Fibroblast of gingiva (primary cell): ENCODE measurements at places on chromosomes 1 and 21.
A peak's percentile ranks its signal among the peaks of the same experiment; 100 is the strongest.

GRCh38 chr1:9426291-9426711, 113.0 kb upstream of the SLC25A33 start:
- DNase-seq = no peak

DNA sequence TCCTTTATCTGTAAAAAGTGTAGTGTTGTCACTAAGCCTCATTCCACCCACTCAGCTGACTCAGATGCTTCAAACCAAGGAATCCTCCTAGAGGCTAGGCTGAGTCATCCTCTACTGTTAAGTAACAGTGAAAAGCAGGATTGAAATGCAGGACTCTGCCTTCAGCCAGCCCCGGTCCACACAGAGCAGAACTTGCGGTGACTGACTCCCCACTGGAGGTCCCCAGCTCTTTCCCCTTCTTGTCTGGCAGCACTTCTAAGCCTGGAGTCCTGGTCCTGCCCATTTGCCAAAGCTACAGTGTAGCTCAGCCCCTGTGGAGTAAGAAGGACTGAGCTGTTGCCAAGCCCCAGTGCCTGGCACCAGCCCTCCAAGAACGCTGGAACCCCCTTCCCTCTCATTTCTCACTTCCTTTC, 1.7 kb downstream of the RAB7B start:
- peak; percentile 76 for DNase-seq

DNA sequence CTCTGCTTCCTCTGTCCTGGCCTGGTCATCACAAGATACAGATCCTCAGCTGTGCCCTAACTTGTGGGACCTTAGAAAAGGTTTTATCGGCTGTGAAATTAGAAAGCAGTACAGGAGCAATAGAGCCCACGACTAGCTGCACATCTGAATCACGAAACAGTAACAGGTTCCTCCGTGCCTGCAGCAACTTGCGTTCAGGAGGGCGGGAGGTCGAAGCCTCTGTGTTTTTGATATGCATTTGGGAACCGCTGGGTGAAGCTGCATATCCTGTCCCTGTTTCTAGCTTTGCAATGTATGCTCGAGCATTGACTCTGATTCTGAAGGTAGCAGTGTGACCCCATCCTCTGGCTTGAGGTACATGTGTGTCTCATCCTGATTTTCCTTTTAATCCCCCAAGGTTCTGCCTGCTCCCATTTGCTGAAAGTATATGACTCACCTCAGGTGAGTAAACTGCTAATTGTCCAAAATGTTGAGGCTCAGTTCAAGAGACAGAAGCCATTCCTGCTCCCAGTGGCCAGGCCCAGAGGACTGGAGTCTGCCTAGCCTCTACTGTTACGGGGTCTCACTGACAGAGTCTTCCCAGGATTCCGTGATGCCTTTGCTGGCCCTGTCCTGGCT, 44.3 kb downstream of the SCCPDH start:
- DNase-seq = no peak

- DNase-seq = no peak
Observed at GRCh38 chr1:199163670-199164069, 524.8 kb downstream of the PTPRC start.
